Karpas-422 (cell line): ENCODE measurements at places on chromosomes 7 and 10.

DNA sequence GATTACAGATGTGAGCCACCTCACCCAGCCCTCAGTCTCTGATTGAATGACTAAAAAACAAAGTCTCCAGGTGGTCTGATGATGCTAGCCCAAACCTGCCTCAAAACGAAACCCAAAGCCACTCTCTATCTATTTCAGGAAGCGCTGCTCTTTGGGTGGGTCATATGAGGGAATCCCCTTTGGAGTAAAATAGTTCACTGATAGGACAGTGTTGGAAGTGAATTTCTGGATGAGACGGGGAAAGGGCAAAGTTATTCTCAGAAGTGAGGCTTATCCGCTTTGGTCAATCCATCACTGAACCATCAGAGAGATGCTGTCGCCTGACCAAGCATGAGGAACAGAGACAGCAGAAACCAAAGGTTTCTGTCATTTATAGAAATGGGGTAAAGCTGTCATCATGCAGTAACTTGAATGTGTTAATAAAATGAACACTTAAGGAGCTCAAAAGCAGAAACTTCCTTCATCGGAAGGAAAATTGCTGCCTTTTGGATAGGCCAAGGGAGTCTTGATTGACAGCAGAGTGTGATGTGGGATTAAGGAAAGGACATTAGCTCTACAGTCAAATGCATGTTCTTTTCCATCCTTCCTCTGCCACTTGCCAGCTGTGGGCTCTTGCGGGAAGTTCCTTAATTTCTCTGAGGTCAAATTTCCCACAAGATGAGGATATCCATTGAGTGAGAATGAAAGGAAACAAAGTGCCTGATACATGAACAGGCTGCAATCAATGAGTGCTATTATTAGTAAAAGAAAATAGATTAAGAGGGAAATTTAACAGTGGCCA lies 64.9 kb upstream of the C1QL3 start:
- DNase-seq: no peak

- DNase-seq: no peak
Observed at GRCh38 chr10:119578355-119578754, 18.4 kb downstream of the TIAL1 start.

- no peak for DNase-seq
Observed at GRCh38 chr7:117997862-117998825, 124.9 kb upstream of the CTTNBP2 start.

GRCh38 chr7:47962262-47962661 lies 14.0 kb upstream of the PKD1L1 start:
- no peak for DNase-seq

GRCh38 chr7:152366662-152367061 lies 69.1 kb downstream of the KMT2C start:
- DNase-seq: no peak
